Umbilical cord (tissue), 2 donors: ENCODE measurements at places on chromosomes 12 and 14. TPM values are rescaled to one million over a fixed set of nuclear protein-coding genes. Genes with fewer than 3 reads are reported as not detected.

- no peak for DNase-seq
Measured at GRCh38 chr14:28709571-28710305, 56.8 kb upstream of the FOXG1 start.

- no peak for DNase-seq
Measured at GRCh38 chr12:85072826-85073225, 36.7 kb downstream of the LRRIQ1 start.

The GLIPR1L1 gene
- total RNA-seq: not detected

The SINHCAF gene
- 130 TPM for total RNA-seq

The KRT81 gene
- 2.9 TPM for total RNA-seq

DNA sequence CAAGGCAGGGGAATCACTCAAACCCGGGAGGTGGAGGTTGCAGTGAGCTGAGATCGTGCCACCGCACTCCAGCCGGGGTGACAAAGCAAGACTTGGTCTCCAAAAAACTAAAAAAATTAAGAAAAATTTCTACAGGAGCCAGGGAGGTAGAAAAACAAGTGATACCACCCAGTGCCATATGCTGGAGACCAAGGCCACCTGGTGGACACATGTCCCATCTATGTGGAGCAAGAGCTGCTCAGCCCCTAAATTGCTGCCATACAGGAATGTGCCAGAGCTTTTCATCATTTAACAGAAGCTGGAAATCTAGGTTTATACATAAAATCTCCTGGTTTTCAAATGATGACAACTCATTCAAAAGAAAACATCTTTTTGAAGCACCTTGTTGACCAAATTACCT lies 61.4 kb upstream of the ELK3 start:
- DNase-seq: no peak

- no peak for DNase-seq
Measured at GRCh38 chr12:99200711-99201384, 446.7 kb upstream of the GARIN6 start.

The AHNAK2 gene
- 59.0 TPM for total RNA-seq

The AKAP5 gene
- total RNA-seq: 16.6 TPM

GRCh38 chr12:124454352-124454725 lies 113.1 kb downstream of the NCOR2 start:
- DNase-seq: no peak

The TSPAN8 gene
- 3.6 TPM for total RNA-seq

The WNT5B gene
- total RNA-seq: 101 TPM

DNA sequence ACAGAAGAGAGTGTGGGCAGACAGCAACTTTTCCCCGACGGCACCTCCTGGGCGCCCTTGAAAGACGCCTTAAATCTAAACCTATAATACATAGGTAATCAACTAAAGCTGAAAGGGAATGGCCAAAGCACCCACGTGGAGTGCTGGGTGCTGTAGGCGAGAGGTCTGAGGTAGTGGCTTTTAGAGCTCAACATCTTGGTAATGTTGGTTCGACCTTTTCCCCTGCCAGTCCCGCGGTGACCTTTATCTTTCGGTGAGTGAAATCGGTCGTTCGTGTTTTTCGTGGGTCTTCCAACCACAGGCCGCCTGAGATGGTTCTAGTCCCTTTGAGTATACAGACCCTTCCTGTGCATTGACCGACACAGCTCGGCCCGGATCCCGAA lies 9.1 kb downstream of the OR6S1 start:
- no peak for DNase-seq

The SOAT2 gene
- not detected for total RNA-seq
